NCI-H1105 (cell line): ENCODE measurements at places on chromosomes 11 and 22.

DNA sequence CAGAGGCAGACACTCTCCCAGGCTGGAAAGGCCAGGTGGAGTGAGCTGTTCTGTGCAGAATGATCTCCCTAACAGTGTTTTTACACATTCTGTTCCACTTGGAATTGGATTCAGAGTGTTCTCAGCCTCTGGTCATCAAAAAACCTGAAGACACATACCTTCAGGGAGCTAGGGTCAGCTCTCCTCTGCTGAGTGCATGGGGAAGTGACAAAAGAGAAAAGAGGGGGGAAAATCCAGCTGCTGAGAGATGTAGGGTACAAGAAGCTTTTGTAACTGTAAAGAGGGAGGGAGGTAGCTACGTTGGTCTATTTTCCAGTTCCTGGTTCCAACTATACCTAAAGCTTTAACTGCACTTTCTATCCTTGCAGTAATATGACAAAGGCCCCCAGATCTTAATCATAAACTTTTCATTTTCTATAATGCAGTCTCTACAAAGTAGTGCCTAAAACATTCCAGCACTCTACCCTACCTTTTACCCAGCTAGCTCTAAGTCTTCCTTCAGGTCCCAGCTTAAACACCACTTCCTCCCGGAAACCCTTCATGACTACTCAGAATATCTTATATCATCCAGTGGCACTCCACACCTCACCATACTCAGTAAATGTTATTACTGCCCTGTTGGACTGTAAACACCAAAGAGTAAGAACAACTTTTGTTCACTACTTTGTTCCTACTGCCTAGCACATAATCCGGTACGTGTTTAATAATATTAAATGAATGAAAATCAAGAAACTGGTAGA is 9.2 kb downstream of the MAPK1 start:
- DNase-seq = no peak

DNA sequence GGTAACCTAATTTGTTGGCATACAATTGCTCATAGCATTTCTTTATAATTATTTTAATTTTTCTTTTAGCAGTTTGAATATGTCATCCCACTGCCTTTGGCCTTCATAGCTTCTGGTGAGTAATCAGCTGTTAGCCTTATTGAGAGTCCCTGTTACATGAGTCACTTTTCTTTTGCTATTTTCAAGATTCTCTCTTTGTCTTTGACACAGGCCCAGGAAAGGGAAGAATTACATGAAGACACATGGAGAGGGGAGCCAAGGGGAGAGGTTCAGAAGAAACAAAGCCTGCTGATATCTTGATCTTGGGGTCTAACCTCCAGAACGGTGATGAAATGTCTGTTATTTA is 418.2 kb downstream of the METTL15 start:
- no peak for DNase-seq

DNA sequence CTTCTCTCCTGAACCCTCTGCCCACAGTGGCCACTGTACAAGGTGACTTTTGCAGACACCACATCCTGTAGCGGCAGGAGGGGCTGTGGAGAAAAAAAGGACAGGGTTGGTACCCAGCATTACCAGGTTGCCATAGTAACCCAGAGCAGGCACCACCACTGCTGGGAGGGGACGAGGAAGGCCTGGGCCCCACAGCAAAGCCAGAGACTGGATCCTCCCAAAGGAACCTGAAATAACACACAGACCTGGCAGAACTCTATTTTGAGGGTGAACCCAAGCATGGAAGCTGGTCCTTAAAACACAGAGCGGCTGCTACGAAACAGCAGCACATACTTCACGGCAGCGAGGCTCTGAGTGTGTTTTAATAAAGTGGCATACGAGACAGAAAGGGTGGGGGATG is 380.6 kb downstream of the CTTN start:
- no peak for DNase-seq

DNA sequence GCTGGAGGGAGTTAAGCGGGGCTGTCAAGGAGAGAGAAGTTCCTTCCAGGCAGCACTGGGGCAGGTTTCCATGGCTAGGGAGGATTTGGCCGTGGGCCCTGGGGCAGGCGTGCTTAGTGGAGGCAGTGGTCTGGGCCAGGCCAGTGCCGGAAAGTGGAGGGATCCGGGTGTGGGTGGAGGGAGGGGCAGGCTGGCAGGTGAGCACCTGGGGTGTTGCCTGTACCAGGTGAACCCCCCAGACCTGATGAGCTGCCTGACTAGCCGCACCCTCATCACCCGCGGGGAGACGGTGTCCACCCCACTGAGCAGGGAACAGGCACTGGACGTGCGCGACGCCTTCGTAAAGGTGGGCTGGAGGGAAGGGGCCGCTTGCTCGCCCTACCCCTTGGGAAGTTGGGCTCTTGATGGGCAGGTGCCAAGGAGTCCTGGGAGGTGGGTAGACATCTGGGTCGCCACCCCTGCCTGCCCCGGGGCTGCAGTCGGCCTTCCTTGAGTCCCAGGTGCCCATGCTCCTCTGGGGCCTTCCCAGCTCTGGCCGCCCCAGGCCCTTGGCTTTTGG is 32.0 kb downstream of the MYO7A start:
- DNase-seq = no peak

GRCh38 chr11:65545853-65546216 is 12.3 kb downstream of the LTBP3 start:
- no peak for DNase-seq

DNA sequence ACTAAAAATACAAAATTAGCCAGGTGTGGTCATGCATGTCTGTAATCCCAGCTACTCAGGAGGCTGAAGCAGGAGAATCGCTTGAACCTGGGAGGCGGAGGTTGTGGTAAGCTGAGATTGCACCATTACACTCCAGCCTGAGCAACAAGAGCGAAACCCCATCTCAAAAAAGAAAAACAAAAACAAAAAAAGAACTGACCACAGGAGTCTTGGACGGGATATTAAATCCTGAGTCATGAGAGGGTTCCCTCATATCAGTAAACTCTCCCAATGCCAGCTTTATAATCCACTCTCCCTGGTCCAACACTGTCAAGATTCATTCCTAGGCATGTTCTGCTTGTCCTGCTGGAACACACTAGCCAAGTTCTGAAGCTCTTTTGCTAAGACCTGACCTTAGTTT is 61.5 kb upstream of the EP300 start:
- DNase-seq = no peak

DNA sequence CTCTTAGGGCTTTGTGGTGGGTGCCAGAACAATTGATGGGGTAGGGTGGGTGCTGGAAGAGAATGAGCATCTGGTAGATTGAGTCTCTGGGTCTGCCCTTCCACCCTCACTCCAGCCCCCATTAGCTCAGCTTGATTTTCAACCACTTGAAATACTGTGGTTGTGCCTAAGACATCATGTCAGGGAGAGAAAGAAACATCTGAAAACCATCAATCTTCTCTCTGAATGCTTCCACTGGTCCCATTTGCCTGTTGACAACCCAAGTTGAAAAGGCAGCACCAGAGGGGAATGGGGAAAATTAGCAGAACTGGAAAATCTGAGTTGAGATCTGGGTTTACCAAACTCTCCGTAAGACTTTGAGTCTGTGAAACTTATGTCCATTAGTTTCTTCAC is 26.1 kb downstream of the CD44 start:
- DNase-seq = no peak

DNA sequence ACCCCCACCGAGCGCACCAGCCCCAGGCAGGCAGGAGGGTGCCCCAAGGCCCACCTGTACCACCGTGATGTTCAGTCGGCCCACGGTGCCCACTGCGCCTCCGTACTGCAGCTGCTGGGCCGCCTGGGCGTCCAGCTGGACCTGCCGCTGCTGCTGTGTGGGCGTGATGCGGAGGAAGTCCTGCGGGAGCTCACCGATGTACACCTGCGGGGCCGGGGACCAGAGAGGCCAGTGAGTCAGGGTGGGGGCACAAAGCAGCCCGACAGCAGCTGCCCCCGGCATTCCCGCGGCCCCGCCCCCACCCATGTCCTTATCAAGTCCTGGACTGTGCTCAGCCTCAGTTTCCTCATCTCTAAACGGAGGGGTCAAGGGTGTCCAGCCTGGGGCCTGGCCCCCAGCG is 13.8 kb downstream of the TOLLIP start:
- DNase-seq = no peak

GRCh38 chr11:71385091-71385490 is 63.1 kb downstream of the DHCR7 start:
- no peak for DNase-seq

- no peak for DNase-seq
Observed at GRCh38 chr22:41229730-41230400, 10.9 kb downstream of the CHADL start.

DNA sequence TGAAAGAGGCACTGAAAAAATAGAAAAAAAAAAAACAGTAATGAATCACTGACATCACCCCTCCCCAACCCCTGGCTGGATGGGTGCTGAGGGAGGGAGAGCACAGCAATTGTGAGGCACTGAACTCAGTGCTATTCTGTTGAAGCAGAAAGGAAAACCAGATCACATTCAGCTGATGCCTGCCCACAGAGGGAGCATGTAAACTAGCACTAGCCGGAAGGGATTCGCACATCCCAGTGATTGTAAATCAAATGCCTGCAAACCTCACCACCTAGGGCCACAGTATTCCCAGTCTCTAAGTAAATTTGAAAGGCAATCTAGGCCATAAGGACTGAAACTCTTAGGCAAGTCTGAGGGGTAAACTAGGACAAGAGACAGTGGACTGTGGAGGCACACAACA is 772.0 kb upstream of the CCDC179 start:
- DNase-seq = no peak

DNA sequence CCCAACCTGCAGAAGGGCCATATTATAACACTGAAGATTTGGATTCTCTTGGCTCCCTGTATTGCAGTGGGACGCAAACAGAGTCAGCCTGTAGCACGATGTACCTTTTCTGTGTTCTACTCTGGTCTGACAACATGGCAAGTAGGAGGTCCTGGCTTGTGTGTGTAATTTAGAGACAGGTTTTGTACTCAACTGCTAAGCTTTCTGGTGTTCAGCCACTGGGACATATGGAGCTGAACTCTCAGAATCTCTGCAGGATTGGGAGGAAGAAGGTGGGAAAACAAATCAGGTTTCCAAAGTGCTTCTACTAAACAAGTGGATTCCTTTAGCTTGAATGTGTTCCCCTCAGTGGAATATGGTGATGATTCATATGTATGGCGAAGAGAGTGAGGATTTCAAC is 192.5 kb upstream of the MTMR2 start:
- DNase-seq = no peak

GRCh38 chr11:125883375-125883774 is 4.1 kb upstream of the HYLS1 start:
- no peak for DNase-seq

DNA sequence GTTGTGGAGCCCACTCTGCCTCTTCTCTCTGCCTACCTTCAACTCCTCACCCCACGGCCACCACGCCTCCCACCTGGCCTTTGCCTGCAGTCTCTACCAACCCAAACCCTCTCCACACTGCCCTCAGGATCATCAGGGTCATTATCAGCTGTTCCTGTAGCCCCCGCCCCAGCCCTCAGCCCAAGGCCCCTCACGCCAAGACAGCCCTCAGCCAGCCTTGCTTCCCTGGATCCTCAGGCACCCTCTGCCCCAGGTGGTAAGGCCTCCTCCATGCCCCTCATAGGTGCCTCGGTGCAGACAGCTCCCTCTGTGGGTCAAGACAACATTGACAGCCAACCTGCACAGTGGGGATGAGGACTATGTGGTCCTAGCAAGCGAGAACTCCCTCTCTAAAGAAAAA is 1.7 kb downstream of the SBF1 start:
- no peak for DNase-seq

- DNase-seq = peak; percentile 72
Observed at GRCh38 chr11:81874635-81875034, 859.0 kb downstream of the FAM181B start.

GRCh38 chr22:45312856-45313255 is 3.1 kb downstream of the FAM118A start:
- DNase-seq = no peak

DNA sequence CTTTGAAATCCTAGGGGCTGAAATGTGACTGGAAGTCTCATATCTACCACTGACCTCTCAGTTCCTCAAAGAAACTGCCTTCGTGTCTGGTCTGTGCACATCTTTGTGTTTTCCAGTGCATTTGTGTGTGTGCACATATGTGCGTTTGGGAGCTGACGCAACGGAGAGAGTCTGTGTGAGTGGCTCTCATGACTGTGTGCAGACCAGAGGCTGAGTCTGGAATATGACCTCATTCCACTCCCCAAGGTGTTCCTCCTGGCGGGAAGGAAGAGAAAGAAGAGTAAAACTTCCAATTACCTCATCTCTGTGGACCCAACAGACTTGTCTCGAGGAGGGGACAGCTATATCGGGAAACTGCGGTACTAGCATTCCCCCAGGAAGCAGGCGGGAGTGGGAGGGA is 16.5 kb downstream of the TUB start:
- DNase-seq = no peak

GRCh38 chr11:61684870-61685616 is 4.9 kb downstream of the DAGLA start:
- no peak for DNase-seq

DNA sequence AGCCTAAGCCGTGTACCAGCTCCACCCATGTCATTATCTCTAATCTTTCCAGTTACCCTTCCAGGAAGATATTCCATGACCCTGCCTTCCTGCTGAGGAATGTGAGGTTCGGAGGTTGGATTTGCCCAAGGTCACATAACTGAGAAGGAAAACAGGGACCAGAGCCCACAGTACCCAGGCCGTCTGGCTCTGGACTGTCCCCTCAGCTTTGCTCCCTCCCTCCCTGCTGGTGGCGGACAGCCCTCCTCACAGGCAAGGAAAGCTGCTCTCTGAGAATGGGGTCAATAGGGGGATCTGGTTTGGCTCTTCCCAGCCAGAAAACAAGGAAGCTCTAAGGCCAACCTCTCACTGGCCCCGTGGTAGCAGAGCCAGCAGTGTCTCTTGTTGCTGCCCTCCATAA is 63.3 kb downstream of the SYN3 start:
- DNase-seq = no peak

DNA sequence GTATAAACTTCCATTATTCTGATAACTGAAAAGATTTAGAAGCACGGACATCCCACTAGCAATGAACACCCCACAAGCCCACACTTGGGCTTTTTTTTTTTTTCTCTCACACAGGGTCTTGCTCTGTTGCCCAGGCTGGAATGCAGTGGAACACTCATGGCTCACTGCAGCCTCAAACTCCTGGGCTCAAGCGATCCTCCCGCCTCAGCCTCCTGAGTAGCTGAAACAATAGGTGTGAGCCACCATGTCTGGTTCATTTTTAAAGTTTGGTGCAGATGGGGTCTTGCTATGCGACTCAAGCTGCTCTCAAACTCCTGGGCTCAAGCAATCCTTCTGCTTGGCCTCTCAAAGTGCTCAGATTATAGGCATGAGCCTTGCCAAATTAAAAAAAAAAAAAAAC is 3.1 kb downstream of the RAPSN start:
- DNase-seq = no peak

DNA sequence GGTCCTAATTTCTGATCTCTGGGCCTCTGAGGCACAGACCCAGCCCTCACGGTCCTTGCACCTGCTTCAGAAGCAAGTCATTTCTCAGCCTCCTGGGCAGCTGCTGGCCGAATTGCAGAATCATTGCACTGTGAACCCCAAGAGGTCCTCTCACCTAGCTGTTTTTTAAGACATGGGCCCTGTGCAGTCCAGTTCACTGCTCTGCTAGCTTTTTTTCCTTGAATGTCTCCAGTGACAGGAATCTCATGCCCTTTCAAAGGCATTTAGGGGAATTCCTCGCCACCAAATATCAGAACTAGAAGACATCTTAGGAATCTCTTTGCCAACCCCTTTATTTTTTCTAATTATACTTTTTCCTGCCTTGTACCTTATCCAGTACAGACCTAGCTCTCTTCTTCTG is 35.6 kb upstream of the TP53I11 start:
- DNase-seq = no peak
